Activated CD8-positive, alpha-beta memory T cell treated with anti-CD3 and anti-CD28 coated beads, Interleukin-2, amount 10 ng/mL, durations not matched to agents 7 days and 5 days (primary cell): ENCODE measurements at places on chromosomes 2 and 18. TPM values are rescaled to one million over a fixed set of nuclear protein-coding genes. Genes with fewer than 3 reads are reported as not detected.

DNA sequence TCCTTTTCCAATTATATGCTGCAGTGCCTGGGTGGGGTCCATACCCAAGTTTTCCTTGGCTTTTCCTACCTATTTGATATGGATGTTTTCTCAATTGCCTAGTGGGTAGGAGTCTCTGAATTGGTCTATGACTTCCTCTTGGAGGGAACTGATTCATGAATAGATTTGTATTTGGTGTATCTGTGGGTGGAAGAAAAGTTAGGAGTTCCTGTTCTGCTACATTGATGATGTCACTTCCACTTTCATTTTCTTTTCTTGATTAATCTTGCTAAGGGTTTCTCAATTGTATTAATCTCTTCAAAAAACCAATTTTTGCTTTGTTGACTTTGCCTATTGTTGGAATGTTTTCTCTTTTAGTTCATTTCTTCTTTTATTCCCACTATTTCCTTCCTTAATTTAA is 37.4 kb upstream of the SLC9A2 start:
- DNase-seq: no peak

- DNase-seq: no peak
Measured at GRCh38 chr2:84931384-84931821, 25.9 kb downstream of the TMSB10 start.

GRCh38 chr2:58207189-58207588 is 33.9 kb downstream of the FANCL start:
- DNase-seq: no peak

DNA sequence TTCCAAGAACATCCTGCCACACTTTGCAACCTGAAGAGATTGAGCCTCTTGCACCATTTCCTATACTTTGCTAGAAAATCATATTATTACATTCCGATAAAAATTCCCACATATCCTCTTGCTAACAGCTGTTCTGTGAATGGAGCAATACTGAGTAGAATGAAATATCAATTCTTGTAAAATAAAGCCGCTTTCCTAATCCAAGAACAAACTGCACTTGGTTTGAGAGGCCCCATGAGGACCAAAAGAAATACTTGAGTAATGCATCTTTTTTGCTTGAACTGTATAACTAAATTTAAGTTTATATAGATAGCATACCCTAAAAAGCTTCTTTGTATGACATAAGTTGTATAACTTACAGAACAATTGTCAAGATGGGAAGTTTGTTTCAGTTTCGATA is 632.4 kb upstream of the SLC8A1 start:
- DNase-seq: no peak

DNA sequence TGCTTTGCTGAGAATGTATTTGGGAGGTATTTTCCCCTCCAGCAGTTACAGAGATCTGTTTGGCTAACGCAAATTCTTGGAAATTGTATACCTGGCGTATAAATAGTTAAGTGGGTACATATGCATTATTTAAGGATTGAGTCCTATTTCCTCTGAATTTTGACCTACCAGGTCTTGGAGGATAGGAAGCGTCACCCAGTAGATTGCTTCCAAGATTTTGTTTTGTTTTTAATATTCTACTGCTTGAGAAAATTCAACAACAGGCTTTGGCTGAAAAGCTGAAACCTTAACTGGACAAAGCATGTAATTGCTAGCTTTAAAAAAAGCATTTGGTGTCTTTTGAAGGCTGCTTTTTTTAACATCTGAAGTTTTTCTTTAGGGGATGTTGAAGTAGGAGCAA is 150.1 kb downstream of the WDSUB1 start:
- no peak for DNase-seq

DNA sequence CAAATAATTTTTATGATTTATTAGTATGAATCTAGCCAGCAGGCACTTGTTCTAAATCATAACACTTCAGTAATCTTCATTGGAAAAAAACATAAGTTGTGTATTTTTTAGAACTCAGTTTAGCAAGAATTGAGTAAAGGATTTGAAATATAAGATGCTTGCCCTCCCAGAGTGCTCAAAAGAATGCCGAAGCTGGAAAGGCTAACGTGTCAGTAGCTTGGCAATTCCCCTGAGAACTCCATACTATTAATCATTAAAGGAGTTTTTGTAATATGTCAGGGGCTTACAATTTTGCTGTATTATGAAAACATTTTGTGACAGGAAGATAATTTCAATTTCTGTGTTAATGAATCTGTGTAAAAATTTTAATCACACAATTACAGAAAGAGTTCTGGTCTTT is 122.7 kb downstream of the GULP1 start:
- DNase-seq: no peak

- no peak for DNase-seq
Measured at GRCh38 chr2:124580263-124580662, 555.2 kb downstream of the CNTNAP5 start.

The ANKRD30B gene
- total RNA-seq: not detected

The SLC4A3 gene
- not detected for total RNA-seq
